ENCODE measurements at places on chromosomes 13 and 19.

DNA sequence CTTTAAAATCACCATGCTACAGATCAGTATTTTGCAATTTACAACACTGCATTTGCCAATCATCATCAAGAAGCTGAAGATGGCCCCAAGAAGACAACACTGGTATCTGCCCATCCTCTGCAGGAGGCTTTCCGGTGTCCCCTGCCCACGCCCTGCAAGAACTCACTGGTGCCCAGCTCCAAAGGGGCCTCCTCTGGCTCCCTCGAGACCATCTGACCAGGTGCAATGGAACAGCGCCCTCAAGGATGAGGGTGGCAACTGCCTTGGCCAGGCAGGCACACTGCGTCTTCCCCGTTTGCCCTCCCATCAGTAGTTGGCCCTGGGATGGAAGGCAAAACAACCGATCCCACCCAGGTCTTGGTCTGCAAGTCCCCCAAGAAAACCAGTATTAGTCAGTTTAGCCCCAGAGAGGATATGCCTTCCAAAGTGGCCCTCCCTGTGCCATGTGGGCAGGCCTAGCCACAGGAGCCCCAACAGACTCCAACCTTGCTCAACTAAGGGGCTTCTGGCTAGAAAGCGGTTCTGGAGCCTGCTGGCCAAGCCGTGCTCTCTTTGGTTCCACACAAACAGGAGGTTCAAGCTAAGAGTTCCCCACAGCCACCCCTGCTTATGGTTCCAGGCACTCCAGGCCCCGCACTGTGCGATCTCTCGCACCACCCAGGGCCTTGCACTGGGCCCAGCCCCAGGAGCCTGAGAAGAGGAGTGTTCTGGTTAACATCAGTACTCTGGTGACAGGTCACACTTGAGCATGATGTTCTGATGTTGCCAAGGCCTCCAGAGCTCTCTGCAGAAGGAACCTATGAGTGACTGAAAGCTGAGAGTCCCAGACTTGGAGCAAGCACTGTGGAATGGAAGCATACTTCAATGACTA is 4.7 kb downstream of the PCID2 start:
- no peak for DNase-seq

GRCh38 chr13:62598708-62599107 is 1183.1 kb upstream of the PCDH20 start:
- no peak for DNase-seq

DNA sequence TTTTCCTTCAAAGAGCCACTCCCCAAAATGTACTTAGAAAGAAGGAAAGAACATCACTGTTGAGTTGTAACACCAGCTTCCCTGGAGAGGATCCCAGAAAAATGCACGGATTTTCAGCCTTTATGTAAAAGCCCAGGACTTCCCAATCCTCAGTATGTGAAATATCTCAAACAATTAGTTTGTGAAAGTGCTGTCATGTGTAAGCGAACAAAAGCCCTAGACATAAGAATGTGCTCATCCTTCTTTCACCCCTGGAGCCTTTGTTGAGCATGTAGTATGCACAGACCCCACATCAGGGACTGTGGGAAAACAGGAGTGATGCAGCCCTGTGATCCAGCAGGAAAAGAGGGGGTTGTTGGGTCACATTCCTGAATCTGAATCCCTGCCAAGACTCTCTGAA is 441.4 kb upstream of the ZNF507 start:
- DNase-seq: no peak

- no peak for DNase-seq
Measured at GRCh38 chr19:49403404-49404187, 15.5 kb downstream of the KASH5 start.

DNA sequence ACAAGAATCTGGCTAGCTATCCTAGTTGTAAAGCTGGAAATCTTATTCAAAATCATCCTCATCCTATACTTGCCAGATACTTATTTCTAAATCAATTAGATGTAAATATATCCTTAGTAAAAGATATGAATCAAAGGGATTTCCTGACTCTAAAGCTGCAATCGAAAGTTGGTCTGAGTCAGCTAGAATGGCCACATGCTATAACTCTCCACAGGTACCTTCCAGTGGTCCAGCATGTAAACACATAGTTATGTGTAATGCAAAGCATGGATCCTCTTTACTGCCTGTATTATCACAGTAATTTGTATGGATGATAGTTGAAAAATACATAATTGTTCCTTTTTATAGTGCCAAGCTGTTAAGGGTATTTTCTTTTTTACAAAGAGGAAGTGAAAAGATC is 27.4 kb downstream of the SLITRK6 start:
- no peak for DNase-seq

DNA sequence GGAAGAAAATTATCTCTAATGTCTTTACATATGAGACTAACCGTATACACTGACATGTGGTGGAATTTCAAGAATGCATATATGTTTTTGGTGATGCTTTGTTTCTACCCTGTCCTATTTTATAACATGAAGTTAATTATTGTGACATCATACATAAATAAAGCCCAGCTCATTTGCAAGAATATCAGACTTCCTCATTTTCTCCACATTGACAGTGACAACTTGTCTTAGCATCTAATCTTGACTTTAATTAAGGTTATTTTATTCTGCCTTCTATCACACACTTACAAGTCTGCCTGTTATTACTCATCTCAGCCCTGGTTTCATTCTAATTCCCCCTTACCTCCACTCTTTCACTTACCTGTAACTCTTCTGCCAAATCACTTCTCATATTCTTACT is 140.6 kb upstream of the STARD13 start:
- DNase-seq: no peak

DNA sequence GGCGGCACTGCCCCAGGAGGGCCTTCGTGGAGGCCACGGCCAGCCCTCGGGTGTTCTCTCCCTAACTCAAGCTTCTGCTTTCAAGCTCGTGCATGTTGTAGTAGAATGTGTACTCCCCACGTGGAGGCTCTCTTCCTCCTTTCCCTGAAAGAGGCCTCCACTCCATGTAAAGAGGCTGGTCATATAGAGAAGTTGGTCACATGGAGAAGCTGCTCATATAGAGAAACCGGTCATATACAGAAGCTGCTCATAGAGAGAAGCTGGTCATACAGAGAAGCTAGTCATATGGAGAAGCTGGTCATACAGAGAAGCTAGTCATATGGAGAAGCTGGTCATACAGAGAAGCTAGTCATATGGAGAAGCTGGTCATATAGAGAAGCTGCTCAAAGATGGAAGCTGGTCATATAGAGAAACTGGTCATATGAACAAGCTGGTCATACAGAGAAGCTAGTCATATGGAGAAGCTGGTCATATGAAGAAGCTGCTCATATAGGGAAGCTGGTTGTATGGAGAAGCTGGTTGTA is 152.5 kb downstream of the COL4A1 start:
- no peak for DNase-seq

DNA sequence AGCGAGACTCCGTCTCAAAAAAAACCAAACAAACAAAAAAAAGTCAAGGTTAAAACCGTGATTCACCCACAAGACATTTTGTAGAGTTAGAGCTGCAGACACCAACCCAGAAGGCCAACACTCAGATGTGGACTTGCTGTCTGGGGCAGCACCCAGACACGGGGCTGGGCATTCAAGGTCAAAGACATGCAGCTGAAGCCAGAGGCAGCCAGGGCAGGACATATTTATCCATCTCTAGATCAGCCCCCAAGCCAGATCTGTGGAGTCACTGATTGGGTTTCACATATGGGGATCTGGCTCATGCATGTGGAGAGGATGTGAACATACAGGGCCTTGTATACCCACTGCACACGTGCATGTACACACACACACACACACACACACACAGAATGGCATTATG is 3.6 kb downstream of the KLK15 start:
- no peak for DNase-seq

Measured in effector memory CD4-positive, alpha-beta T cell (primary cell).